ENCODE measurements at places on chromosomes 6 and 20.

- no peak for DNase-seq
Measured at GRCh38 chr20:57480444-57481160, 44.3 kb downstream of the CTCFL start.

- DNase-seq, result no peak
Measured at GRCh38 chr6:137352859-137353258, 133.7 kb upstream of the IFNGR1 start.

- DNase-seq, result no peak
Measured at GRCh38 chr6:1053586-1053985, 258.3 kb upstream of the FOXQ1 start.

- DNase-seq, result no peak
Measured at GRCh38 chr6:45532721-45533210, 155.0 kb upstream of the SUPT3H start.

DNA sequence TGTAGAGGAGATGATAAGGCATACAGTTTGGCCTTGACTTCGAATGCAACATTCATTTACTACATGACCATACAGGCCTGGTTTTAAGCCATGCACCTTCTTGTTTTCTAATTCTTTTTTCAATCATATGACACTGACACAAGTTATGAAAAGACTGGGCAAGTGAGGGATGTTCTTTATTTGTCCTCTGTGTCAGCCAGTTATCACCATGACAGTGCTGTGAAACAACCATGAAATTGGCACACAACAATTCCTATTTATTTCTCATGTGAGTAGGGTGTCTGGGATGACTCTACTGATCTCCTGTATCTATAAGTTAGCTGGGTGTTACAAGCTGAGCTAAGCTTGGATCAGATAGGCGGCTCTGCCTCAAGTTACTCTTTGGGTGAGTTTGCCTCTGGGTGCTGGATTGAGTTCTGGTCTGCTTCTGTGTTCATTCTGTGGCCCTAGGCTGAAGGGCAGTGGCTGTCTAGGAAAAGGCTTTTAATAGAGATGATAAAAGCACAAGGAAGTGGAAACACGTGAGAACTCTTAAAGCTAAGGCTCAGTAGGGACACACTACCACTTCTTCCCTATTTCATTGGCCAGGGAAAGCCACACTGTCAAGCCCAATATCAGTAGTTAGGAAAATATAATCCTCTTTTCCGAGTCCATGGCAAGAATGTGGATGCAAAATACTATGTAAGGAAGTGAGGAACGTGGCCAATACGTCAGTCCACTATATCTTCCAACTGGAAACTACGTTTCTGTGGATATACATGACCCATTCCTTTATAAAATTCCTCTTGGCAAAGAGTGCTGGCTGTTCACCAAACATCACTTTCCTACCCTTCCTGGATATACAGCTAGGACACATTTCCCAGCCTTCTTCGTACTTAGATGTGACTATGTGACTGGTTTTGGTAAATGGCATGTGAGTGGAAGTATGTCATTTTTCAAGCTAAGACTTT, 126.2 kb upstream of the RNF24 start:
- no peak for DNase-seq

- DNase-seq, result no peak
Measured at GRCh38 chr6:88517737-88518136, 351.6 kb upstream of the CNR1 start.

DNA sequence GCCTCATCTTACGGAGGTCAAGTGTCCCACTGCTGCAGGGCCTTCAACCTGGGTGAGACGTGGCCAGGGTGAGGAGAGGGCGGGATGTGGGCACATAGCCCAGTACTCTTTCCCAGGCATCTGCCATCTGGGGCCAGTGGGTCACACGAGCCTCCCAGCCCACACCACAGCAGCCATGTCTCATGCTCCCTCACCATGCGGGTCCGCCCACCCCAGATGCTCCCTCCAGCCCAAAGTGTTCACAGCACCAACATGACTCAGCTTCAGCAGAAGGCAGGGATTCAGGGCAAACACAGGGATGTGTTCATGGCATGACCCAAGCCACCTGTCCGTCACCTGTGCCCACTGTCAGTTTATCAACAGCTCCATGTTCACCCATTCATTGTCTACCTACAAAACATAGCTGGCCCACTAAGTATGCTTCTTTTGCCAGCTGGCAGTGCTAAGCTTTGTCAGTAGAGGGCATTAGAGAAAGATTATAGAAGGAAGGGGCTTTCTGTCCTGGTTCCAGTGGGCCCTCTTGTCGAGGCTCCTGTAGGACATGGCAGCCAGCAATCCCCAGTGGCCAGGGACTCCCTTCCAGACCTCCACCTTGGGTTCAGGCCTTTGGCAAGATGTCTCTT, 109.2 kb downstream of the FOXF2 start:
- DNase-seq, result no peak

GRCh38 chr20:1567392-1568162, 10.1 kb upstream of the SIRPD start:
- DNase-seq, result no peak

GRCh38 chr20:8662433-8662954, 406.4 kb upstream of the PLCB4 start:
- no peak for DNase-seq

GRCh38 chr6:136628996-136629395, 78.8 kb upstream of the MAP7 start:
- DNase-seq, result no peak

GRCh38 chr6:73455865-73456629, 4.0 kb upstream of the CGAS start:
- no peak for DNase-seq

DNA sequence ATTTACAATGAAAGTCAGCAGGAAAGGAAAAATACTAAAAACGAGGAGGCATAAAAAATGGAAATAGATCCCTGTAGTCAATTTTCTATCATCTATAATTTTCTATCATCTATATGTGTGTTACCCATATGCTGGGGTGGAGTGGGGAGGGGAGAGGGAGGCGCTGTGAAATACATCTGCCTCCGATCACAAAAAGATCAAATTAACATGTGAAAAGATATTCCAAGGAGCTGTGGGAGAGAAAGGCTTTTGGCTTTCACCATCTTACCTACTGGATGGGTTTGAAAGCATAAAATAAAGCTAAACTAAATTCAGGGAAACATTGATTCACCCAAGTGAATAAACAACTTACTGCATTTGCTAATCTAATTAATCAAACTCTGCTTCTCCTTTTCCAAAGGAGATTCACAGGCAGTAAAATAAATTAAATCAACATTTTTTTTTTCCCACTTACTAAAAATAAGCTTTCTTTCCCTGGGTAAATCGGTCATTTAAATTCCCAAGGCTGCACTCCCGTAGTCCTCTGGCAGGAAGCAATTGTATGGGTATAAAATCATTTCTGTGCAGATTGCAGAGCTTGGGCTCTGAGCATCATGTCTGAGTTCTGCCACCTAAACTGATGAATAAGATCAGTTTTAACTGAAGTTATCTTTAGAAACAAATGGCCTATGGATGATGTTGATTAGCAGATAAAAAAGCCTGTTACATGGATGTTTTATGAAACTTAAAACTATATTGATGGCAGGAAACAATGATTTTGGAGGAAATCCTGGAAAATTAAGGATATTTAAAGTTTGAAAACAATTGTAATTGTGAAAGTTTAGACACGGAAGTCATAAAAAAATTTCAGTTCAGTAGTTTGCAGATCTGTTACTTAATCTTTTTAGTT, 147.9 kb downstream of the SOX4 start:
- DNase-seq, result no peak

DNA sequence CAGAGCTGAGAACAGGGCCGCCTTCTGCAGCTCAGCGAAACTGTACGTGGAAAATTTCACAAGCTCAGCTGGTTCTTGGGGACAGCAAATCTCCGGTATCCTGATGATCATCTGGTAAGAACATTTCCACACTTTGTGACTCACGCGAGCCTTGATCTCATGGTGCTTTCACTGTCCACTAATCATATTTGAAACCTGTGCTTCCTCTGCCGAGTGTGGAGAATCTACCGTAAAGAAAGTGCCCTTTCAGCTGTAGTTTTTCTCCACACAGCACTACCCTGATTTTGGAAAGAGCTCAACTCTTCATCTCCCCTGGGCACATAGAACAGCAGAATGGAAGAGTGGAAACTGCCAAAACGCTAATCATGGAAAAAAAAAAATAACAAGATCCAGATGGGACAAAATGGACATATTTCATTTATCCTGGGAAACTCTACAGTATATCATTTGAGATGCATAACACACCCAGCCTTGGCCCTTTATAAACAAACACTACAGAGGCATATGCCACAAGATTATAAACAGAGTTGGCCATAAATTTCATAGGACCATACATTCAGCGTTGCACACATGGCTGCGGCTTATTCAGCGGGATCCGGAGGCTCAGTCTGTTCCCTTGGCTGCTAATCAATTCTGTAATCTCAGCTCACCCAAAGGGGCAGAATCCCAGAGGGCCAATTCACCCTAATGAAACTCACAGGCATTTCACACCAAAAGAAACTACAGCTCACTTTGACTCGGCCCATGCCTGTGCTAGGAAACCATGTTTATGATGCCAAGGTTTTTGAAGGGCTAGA, 434.5 kb downstream of the HDGFL1 start:
- DNase-seq, result no peak

DNA sequence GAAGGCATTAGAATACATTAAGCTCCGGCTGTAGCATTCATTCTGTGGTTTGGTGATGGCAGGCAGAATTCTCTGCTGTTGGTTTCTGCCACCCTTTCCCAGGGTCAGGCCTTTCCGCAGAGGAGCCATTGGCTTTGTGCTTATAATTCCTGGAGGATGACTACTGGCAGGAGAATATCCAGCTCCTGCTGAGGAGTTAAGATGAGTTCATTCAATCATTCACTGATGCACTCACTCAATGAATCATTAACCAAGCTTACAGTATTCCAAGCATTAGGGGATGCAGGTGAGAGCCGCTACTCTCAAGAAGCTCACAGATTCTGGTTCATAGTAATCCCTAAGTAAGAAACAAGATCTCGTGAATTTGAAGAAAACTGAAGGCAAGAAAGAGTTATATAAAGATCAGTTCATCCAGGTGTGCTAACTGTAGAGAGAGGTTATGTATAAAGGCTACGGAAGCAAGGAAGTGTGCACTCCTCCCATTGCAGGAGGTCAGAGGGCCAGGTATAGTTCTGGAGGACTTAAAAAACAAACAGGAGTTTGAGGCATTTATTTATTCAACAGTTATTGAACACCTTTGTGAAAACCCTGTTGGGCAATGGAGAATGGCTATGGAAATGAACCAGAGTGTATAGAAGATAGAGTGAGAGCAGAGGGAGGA, 75.5 kb downstream of the HMGN3 start:
- DNase-seq, result no peak

DNA sequence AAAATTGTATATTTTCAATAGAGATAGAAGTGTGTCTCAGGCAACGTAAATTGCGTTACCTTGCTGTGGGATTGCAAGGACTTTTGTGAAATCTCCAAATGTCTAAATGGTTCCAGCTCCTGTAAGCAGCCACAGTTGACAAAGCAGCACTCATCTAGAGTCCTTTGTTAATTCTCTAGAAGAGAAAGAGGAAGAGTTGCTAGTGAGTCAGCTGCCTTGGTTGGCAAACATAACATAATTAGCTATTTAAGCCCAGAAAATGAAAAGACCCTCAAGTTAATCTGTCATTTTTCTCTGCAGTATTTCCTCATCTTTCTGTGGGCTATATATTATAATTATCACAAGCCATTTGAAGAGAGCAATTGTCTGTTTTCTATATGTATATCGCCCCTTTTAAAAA, 66.4 kb upstream of the FABP7 start:
- DNase-seq, result no peak

GRCh38 chr6:150144294-150144868, 1.5 kb downstream of the PPP1R14C start:
- no peak for DNase-seq

DNA sequence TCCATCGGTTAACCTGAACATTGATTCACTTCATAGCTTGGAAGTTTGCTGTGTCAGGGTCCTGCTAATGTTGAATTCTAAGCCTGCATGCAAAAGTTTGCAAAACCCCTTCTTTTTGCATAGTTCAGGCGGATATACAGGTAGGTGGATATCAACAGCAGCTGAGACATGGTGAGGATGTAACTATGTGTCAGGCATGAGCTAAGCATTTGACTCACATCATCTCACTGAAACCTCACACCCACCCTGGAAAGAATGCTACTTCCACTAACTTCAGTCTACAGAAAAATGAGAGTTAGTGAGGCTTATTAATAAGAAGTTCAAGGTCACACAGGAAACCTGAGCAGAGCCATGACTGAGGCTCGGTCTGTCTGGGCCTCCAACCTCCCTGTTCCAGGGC, 276.9 kb downstream of the BMP7 start:
- no peak for DNase-seq

- no peak for DNase-seq
Measured at GRCh38 chr6:16956361-16956760, 145.5 kb upstream of the STMND1 start.

- no peak for DNase-seq
Measured at GRCh38 chr6:23305325-23305943, 736.1 kb downstream of the HDGFL1 start.

DNA sequence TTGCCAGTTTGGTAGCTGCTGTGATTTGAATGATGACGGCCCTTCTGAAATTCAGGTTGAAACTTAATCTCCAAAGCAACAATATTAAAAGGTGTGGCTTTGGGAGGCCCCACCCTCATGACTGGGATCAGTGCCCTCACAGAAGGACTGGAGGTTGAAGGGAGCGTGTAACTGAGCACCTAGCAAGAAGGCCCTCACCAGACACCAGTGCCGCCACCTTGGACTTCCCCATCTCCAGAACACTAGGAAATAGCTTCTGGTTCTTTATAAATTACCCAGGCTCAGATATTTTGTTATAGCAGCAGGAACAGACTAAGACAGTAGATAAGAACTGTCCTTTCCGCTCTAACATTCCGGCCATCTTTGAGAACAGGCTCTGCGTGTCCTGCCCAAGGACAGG, 243.1 kb downstream of the DLL1 start:
- no peak for DNase-seq

- no peak for DNase-seq
Measured at GRCh38 chr20:21516861-21517565, 3.1 kb upstream of the NKX2-2 start.

DNA sequence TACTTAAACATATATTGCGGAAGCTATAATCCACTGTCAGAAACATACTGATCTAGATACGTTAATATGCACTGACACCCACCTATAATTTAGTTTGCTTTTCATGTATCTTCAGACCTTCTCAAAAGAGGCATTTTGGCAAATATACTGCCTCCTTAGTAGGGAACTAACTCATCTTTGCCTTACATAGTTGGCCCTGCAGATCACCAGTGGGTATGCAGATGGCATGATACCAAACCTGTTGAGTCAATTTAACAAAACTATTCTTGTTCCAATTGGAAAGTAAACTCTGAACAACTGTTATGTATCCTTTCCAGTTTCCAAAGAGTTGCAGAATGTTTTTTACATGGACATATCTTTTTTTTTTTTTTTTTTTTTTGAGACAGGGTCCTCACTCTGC, 35.6 kb upstream of the TBC1D20 start:
- DNase-seq, result no peak

Data from activated T-cell treated with anti-CD3 and anti-CD28 coated beads, Interleukin-2, amount 50 U/mL, for 48 hours (primary cell).